ENCODE measurements at places on chromosomes 5 and 9.

DNA sequence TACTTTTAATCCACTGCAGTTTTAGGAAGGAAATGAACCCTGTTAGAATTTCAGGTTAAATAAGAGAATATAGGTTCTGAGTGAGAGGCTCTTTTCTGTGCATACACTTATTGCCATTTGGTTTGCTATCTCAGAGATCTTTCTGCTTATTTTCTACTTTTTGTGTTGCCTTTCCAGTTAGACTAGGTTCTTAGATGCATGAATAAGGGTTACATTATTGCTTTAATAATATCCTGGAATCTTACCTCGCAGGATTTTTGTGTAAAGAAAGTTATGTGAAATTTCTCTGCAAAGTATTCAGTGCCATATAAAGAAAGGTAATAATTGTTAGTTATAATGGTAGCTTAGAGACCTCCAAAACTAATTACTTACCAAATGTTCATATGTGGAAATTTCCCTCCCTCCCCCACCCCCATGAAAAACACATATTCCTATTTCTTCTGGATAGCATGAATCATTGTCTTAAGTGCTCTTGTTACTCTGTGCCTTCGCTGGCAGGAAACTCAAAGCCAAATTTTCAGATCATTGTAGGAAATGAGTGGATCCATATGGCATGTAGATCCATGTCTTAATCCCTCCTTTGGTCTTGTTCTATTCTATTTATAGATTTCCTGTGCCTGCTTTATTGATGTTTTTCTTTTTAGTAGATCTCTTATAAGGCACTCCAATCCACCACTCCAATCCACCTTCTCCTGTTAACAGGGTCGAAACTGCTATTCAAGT lies 2.7 kb upstream of the APBA1 start:
- no peak for DNase-seq

DNA sequence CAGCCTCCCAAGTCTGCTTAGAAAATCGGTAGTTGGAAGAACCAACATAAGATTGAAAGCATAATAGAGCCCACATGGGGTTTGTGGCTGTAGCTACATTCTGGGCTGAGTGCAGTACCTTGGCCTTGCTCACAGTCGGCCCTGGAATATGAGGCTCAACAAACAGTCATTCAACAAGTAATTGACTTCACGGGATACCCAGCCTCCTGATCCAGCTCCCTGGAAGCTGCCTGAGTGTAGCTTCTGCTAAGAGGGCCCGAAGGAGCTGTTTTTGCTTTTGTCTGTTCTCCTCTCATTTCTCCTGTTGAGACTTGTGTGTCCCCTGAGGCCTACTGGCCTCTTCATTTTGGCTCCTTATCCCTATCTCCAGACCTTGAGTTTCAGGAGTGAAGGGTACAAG lies 170.7 kb downstream of the HSPA4 start:
- DNase-seq, result no peak

GRCh38 chr9:35079041-35079425 lies 709 bp downstream of the FANCG start:
- DNase-seq, result peak; percentile 34

DNA sequence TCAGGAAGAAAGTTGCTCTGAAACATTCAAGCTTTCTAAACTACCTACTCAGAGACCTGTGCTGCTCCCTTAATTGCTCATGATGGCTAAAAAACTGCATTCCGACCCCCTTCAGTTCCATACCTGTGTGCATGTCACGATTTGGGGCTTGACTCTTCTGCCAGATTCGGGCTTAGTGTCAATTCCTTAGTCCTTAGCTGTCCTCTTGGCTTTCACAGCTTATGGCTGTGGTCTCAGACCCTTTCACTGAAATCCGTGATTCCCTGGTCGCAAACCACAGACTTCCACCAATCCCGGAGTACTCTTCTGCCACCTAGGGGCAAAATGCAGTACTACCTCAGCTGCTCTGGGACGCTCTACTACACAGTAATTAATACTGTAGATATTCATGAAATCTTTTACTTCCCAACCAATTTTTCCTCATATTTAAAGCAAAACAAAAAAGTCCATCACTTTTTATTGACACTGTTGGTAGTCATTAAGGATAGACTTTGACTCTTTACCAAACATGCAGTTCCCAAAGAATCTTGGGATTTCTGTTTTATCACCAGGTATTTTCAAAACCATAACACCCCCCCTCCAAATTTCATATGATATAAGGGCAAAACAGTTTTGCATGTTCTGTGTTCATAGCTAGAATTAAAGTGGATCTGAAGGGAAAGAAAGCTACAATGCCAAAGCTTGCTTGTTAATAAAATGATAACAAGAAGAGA lies 617.4 kb downstream of the SLCO4C1 start:
- DNase-seq, result peak; percentile 48

- peak; percentile 81 for DNase-seq
These were observed at the start of gene AK8 for GRCh38 chr9:132877824-132878694. Gene AK8 (minus strand): TSS chr9:132878284. CDS start chr9:132878255, 29 bp downstream.

DNA sequence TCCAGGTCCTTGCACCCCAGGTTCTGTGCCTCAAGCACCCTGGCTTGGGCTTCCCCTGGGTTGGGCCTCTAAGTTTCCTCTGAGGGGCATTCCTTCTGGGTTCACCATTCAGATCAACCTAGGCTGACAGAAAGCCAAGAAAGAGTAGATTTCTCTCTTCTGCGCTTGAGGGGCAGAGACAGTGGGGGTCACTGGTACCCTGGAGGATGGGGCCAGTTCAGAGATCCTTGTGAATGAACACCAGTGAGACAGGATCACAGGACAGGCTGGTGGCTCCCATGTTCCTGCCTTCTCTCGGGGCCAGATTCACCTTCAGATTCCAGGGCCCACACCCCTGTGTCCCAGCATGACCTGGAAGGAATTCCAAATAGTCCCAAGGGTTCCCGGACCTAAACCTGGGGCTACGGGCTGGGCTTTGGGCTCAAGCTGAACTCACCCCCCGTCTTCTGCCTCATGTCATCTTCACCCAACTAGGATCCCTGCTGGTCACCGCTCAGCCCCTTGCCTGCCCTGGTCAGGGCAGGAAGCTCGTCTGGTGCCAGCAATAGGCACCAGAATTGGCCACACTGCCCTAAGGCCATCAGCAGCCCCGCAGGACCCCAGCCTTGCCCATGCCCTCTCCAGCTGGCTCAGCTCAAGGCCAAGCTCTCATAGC lies 91.8 kb upstream of the MVB12B start:
- no peak for DNase-seq

- peak; percentile 4 for DNase-seq
These were observed 444.3 kb upstream of the PIK3R1 start for GRCh38 chr5:67771221-67771620.

DNA sequence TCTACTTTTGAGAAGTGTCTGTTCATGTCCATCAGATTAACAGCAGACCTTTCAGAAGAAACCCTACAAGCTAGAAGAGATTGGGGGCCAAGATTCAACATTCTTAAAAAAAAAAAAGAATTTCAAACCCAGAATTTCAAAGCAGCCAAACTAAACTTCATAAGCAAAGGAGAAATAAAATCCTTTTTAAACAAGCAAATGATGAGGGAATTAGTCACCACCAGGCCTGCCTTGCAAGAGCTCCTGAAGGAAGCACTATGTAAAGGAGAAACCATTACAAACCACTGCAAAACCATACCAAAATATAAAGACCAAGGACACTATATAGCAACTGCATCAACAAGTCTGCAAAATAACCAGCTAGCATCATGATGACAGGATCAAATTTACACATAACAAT lies 124.6 kb upstream of the PDE4D start:
- DNase-seq, result no peak
